Uterus (tissue), 4 donors: ENCODE measurements at places on chromosomes 1 and 21. TPM values are rescaled to one million over a fixed set of nuclear protein-coding genes. Genes with fewer than 3 reads are reported as not detected.

GABRD gene
- not detected for total RNA-seq

- H3K4me1 ChIP-seq = no peaks in the 10 kb centered on the region
- H3K4me3 ChIP-seq = no peak overlapping the region
- H3K27me3 ChIP-seq = no peaks in the 10 kb centered on the region
- no peak overlapping the region for H3K27ac ChIP-seq
- H3K36me3 ChIP-seq = no peaks in the 10 kb centered on the region
Observed at GRCh38 chr1:1264868-1265272, 8.8 kb downstream of the UBE2J2 start.

- no peak for DNase-seq
- no peaks in the 10 kb centered on the region for H3K36me3 ChIP-seq
- H3K27me3 ChIP-seq = no peaks in the 10 kb centered on the region
- no peak overlapping the region for H3K27ac ChIP-seq
Observed at GRCh38 chr1:159790237-159790917, 9.6 kb downstream of the DUSP23 start.

ORC1 gene
- total RNA-seq = 0.76 TPM

DNA sequence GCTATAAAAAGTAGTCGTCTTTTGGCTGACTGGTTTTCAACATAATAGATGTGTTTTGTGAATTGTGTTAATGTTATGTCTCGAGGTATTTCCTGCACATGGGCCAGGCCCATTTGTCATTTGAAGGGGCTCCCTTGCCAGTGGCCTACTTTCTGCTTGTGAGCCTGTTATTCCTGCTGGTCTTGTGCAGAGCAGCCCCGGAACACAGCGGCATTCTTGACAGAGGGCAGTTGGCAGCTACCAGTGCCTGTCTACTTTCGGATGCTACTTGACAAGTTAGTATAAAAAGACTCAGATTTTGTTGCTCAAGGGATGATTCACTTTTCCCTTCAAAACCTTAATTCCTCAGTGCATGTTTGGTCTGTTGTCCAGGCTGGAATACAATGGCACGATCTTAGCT lies 28.5 kb downstream of the PGM1 start:
- H3K36me3 ChIP-seq = no peaks in the 10 kb centered on the region
- DNase-seq = peak; percentile 42
- no peak overlapping the region for H3K4me3 ChIP-seq
- H3K27ac ChIP-seq = no peak overlapping the region
- H3K27me3 ChIP-seq = no peaks in the 10 kb centered on the region

DNA sequence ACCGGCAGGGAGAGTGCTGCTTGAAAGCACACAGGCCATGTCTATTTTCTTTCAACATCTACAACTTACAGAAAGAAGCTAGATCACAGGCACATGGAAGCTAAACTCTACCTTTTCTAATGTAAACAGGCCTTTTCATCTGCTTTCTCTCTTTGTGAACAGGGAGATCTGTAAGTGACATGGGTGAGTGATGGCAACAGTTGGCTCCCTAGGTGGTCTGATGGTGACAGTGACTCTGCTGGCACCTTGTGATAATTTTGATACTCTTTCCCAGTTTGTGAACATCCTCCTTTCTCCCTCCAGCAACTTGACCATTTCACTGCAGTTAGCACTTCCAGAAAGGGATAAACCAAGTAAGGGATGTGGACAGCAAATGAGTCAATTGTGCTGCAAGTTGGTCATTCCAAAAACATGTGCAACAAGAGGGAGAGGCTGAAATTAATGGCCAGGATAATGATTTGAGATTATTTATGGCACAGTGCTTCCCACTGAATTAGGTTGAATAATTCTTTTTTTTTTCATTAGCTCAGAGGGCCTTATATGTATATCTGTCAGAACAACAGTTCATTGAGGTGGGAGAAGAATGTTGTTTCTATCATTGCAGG lies 89.5 kb downstream of the XCL2 start:
- H3K4me1 ChIP-seq = peaks cover 8% of the 10 kb centered on the region
- H3K36me3 ChIP-seq = no peaks in the 10 kb centered on the region
- H3K27me3 ChIP-seq = no peaks in the 10 kb centered on the region
- no peak overlapping the region for H3K4me3 ChIP-seq
- H3K27ac ChIP-seq = peak overlapping the region; percentile 46
- DNase-seq = no peak

DNA sequence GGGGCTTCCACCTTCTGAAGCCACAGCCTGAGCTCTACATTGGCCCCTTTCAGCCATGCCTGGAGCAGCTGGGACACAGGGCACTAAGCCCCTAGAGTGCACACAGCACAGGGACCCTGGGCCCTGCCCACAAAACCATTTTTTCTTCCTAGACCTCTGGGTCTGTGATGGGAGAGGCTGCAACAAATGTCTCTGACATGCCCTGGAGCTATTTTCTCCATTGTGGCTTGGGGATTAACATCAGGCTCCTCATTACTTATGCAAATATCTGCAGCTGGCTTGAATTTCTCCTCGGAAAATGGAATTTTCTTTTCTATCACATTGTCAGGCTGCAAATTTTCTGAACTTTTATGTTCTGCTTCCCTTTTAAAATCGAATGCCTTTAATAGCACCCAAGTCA lies 795.7 kb downstream of the LTN1 start:
- no peaks in the 10 kb centered on the region for H3K4me1 ChIP-seq
- H3K27me3 ChIP-seq = no peaks in the 10 kb centered on the region
- no peak overlapping the region for H3K4me3 ChIP-seq
- H3K27ac ChIP-seq = no peak overlapping the region
- DNase-seq = no peak

DNA sequence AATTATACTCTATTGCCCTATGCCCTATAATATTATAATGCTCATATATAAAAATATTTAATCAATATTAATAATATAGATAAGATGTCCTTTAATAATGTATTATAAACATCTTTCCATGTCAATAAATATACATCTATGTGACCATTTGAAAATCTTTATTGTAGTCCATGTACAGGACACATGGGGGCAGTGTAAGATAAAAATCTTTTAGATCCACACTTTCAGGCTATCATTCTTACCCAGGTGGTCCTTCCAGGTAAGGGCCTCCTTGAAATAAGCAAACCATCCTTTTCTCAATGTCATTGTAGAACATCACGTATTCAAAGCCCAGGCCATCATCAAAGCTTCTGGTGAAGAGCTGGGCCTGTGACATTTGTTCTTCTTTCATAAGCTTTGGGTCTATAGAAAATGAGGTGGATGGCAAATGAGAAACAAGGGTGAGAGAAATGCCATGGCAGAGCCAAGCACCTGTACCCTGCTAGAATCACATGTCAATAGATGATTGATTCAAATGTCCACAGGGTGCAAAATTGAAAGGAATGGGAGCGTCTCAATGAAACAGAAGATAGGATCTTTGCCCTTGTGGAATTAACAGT lies 20.2 kb downstream of the THEM4 start:
- no peaks in the 10 kb centered on the region for H3K27me3 ChIP-seq
- H3K36me3 ChIP-seq = no peaks in the 10 kb centered on the region

DNA sequence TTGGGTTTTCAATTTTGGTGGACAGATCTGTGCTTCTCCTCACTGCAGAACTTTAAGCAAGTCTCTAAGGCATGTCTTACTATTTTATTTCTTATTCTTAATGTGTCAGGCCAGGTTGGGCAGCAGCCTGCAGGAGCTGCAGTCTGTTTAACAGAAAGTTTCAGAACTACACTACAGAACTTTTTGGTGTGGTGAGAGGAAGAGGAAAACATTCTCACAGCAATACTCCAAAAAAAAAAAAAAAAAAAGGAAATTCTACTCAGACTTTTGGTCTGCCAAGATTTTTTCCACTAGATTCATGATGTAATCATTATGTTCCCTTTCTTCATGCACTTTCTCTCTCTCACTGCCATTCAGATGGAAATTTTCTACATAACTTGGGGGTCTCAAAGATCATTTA lies 255.2 kb downstream of the COL11A1 start:
- no peak overlapping the region for H3K4me3 ChIP-seq
- H3K27ac ChIP-seq = no peak overlapping the region
- no peaks in the 10 kb centered on the region for H3K27me3 ChIP-seq
- no peaks in the 10 kb centered on the region for H3K4me1 ChIP-seq

- no peak overlapping the region for H3K27ac ChIP-seq
- H3K36me3 ChIP-seq = no peaks in the 10 kb centered on the region
- H3K4me1 ChIP-seq = no peaks in the 10 kb centered on the region
- no peak overlapping the region for H3K4me3 ChIP-seq
- no peaks in the 10 kb centered on the region for H3K27me3 ChIP-seq
Observed at GRCh38 chr1:248926401-248927182, 20.6 kb downstream of the PGBD2 start.

DNA sequence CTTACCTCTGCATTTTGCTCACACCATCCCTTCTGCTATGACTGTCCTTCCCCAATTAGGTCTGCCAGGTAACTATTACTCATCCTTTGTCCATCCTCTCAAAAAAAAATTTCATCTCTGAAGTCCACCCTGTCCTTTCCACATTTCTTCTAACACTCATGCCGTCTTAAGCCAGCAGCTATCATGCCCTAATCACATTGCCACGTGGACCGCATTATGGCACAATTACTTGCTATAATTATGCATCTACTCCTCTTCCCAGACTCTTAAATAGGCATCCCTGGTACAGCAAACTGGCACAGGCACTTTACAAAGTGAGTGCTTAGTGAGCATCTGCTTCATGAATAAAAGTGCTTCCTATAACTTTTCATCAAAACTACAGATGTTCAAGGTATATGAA lies 295.4 kb upstream of the ESRRG start:
- no peaks in the 10 kb centered on the region for H3K4me1 ChIP-seq
- DNase-seq = no peak
- no peak overlapping the region for H3K4me3 ChIP-seq
- no peaks in the 10 kb centered on the region for H3K27me3 ChIP-seq
- H3K27ac ChIP-seq = no peak overlapping the region
- no peaks in the 10 kb centered on the region for H3K36me3 ChIP-seq

GJB5 gene
- total RNA-seq = not detected

RHCE gene
- total RNA-seq = not detected

GPA33 gene
- total RNA-seq = not detected

- no peak overlapping the region for H3K4me3 ChIP-seq
- no peaks in the 10 kb centered on the region for H3K36me3 ChIP-seq
- H3K4me1 ChIP-seq = no peaks in the 10 kb centered on the region
- no peak overlapping the region for H3K27ac ChIP-seq
Observed at GRCh38 chr1:30366911-30367310, 356.5 kb downstream of the MATN1 start.

GRCh38 chr1:70427976-70428375 lies 16.9 kb downstream of the CTH start:
- DNase-seq = no peak
- no peaks in the 10 kb centered on the region for H3K36me3 ChIP-seq
- H3K27me3 ChIP-seq = no peaks in the 10 kb centered on the region
- H3K4me3 ChIP-seq = no peak overlapping the region
- no peaks in the 10 kb centered on the region for H3K4me1 ChIP-seq
- no peak overlapping the region for H3K27ac ChIP-seq

GRCh38 chr21:33229784-33230544 lies at the start of gene IFNAR2:
IFNAR2 (plus strand) TSS chr21:33229938; CDS start chr21:33241923, 11,985 bp downstream.
- H3K27me3 ChIP-seq = no peaks in the 10 kb centered on the region
- H3K4me1 ChIP-seq = peaks cover 6% of the 10 kb centered on the region
- H3K36me3 ChIP-seq = no peaks in the 10 kb centered on the region
- H3K4me3 ChIP-seq = peak within 1 kb of the TSS; percentile 96
- DNase-seq = peak; percentile 57
- peak within 1 kb of the TSS; percentile 88 for H3K27ac ChIP-seq

- H3K4me3 ChIP-seq = no peak overlapping the region
- no peaks in the 10 kb centered on the region for H3K36me3 ChIP-seq
- no peak overlapping the region for H3K27ac ChIP-seq
- DNase-seq = no peak
- H3K4me1 ChIP-seq = no peaks in the 10 kb centered on the region
Observed at GRCh38 chr21:41325138-41325912, 8.7 kb downstream of the FAM3B start.

CLCA1 gene
- total RNA-seq = 0.29 TPM

DNA sequence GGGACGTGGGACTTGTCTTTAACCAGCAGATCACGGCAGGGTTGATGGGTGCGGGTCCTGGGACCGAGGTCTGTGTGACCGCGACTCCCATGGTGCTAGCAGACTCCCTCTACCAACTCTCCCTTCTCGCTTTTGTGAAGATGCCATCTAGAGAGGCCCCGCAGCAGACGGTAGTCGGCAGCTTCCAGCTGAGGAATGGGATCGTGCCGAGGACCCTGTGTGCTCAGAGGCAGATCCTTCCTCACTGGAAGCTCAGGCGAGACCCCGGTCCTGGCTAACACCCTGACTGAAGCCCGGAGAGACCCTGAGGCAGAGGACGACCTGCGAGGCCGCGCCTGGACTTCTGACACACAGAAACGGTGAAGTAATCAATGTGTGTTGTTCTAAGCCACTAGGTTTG lies 12.5 kb upstream of the SPATC1L start:
- H3K27ac ChIP-seq = no peak overlapping the region
- H3K4me3 ChIP-seq = no peak overlapping the region

AJAP1 gene
- total RNA-seq = 2.0 TPM

DNA sequence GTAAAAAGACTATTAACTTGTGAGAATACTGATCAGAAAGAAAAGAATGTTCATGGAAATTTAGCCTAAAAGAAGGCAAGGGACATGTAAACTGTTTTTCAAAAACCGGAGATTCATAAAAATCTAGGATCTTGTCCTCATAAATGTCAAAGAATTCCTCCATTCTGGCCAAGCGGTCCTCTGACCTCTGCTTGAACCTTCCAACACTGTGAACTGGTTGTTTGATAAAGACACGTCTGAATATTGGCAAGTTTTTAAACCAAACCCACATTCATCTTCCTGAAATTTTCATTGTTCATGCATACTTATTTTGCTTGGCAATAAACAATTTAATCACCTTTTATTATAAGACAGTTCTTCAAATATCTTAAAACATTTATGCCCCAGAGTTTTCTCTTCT lies 19.8 kb downstream of the ASPM start:
- no peaks in the 10 kb centered on the region for H3K4me1 ChIP-seq
- H3K27ac ChIP-seq = no peak overlapping the region
- no peak overlapping the region for H3K4me3 ChIP-seq
- H3K36me3 ChIP-seq = no peaks in the 10 kb centered on the region

- no peaks in the 10 kb centered on the region for H3K36me3 ChIP-seq
- no peak overlapping the region for H3K27ac ChIP-seq
- no peaks in the 10 kb centered on the region for H3K4me1 ChIP-seq
- no peaks in the 10 kb centered on the region for H3K27me3 ChIP-seq
- H3K4me3 ChIP-seq = no peak overlapping the region
Observed at GRCh38 chr1:116983678-116984077, 17.9 kb upstream of the CD101 start.

DNA sequence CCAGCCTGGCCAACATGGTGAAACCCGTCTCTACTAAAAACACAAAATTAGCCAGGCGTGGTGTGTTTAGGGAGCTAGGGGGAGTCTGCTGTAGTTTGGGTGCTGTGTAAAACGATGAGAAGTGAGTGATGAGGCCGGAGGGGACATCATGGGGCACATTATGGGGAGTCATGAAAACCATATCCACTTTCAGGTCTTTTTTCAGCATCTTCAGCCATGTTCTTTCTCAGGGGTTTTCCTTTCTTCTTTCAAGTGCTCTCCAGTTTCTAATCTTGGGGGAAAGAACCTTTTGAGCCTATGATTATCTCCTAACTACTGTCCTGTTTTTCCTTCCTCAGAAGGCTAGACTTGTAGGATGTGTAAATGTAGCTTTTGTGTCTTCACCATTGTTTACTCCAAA lies 14.4 kb downstream of the KDM4A start:
- no peaks in the 10 kb centered on the region for H3K27me3 ChIP-seq
- no peak overlapping the region for H3K4me3 ChIP-seq
- no peak for DNase-seq

CD84 gene
- 2.8 TPM for total RNA-seq
